ENCODE measurements at places on chromosomes 16 and 17. TPM values are rescaled to one million over a fixed set of nuclear protein-coding genes. Genes with fewer than 3 reads are reported as not detected.

IGFALS gene
- total RNA-seq, result 0.31 TPM

CLEC19A gene
- total RNA-seq, result not detected

- peak; percentile 95 for DNase-seq
These were observed 3.3 kb upstream of the HOXB8 start for GRCh38 chr17:48618256-48618896.

DNA sequence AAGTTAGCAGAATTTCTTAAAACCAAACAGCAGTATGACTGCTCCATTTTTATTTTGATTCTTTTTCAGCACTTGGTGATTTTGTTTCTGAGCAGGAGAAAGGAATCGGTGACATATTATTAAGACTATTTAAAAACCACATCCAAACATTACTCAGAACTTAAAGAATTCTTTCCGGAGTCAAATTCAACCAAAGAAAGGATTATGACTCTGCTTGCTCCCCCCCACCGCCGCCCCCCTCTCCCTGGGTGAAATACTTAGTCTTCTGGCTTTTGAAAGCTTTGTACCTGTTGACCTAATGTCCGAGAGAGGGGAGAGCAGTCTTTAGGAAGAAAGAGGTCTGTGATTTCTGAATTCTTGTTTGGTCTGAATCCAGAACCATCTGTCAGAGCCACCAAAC is 17.9 kb upstream of the COL1A1 start:
- peak; percentile 49 for DNase-seq

- no peak for DNase-seq
These were observed 35.6 kb downstream of the TENT4B start for GRCh38 chr16:50188619-50189136.

- DNase-seq, result no peak
These were observed 23.8 kb downstream of the UNC13D start for GRCh38 chr17:75820094-75821080.

DNA sequence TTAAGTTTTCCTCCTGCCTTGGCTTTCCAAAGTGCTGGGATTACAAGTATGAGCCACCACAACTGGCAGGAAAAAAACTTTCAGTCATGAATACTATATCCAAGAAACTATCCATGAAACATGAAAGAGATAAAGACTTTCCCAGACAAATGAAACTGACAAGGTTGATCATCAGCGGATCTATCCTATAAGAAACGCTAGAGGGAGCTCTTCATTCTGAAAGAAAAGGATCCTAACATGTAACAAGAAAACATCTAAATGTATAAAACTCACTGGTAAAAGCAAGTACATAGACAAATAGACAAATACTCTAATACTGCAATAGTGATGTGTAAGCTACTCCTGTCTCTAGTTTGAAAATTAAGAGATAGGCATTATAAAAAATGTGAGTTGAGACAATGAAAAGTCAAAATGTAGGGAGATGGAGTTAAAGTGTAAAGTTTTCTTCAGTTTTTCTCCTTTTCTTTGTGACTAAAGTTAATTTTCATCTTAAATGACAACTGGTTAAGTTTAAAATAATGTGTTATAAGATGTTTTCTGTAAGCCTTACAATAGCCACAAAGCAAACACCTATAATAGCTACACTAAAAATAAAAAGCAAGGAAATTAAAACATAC is 79.6 kb upstream of the TEKT1 start:
- DNase-seq, result peak; percentile 47

- DNase-seq, result no peak
These were observed 340.7 kb downstream of the FOXL1 start for GRCh38 chr16:86919078-86919477.

DNA sequence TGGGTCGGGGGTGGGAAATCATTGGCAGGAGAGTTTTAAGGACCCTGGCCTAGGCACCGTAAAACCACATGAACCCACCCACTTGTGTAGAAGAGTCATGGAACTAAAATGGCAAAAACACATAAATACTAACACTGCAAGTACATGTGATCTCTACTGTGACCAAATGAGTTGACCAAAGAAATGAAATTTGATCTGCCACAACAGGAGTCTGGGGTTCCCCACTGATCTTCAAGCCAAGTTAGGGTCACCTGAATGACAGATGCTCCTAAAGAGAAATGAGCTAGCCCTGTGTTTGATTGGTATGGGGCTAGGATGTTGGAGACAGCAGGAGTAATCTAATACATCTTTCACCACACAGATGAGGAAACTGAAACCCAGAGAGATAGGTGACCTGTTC is 21.5 kb upstream of the SKAP1 start:
- no peak for DNase-seq

Data from tongue (tissue), 3 donors.